Adrenal gland (tissue), 19 donors: ENCODE measurements at places on chromosomes 4 and X. TPM values are rescaled to one million over a fixed set of nuclear protein-coding genes. Genes with fewer than 3 reads are reported as not detected.

The DMRTC1B gene
- total RNA-seq: 0.36 TPM

- H3K4me3 ChIP-seq: no peak overlapping the region
- H3K36me3 ChIP-seq: no peaks in the 10 kb centered on the region
- DNase-seq: no peak
- peaks cover 4% of the 10 kb centered on the region for H3K27me3 ChIP-seq
Observed at GRCh38 chrX:118884552-118885138, 61.0 kb downstream of the ZCCHC12 start.

GRCh38 chrX:123923211-123923610 lies 38.3 kb upstream of the STAG2 start:
- H3K36me3 ChIP-seq: no peaks in the 10 kb centered on the region
- H3K27me3 ChIP-seq: no peaks in the 10 kb centered on the region
- H3K4me1 ChIP-seq: no peaks in the 10 kb centered on the region

DNA sequence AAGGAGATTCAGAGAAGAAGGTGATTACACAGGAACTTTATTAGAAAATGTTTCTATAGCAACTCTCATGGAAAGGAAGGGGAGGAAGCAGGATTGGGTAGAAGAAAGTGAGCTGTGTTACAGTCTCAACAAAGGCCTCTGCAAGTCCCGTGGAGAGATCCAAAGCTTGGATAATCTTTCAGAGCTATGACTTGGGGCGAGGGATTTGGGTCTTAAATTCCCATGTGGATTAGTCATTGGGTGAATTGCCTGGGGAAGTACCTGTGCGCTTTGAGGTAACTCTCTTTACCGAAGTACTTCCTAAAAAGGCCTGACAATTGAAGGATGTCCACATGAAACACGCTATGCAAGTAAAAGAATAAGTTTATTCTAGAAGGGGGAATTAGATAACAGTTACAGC lies 133.8 kb upstream of the ANKRD50 start:
- no peaks in the 10 kb centered on the region for H3K4me1 ChIP-seq
- no peak overlapping the region for H3K4me3 ChIP-seq
- no peak for DNase-seq
- H3K27ac ChIP-seq: no peak overlapping the region

- no peak overlapping the region for H3K4me3 ChIP-seq
- no peak for DNase-seq
- H3K27ac ChIP-seq: no peak overlapping the region
- no peaks in the 10 kb centered on the region for H3K27me3 ChIP-seq
Observed at GRCh38 chr4:183201331-183201730, 102.3 kb downstream of the WWC2 start.

DNA sequence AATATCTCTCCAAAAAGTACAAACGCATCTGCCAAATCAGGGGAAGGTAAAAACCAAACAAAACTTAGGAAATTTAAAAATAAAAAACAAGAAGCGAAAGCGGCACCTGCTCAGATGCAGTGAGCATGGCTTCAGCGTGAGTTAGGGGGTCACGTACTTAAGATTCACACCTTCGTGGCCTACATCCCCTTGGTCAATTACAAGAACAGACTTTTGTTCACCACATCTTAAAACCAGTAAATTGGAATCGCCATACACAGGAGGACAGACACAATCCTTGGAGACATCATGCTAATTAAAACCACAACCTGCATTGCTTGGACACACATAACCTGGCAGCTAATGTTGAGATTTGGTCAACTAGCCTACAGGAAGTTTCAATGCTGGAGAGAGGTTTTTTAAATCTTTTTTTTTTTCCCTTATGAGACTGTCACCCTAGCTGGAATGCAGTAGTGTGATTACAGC lies 12.5 kb upstream of the SEL1L3 start:
- no peak for DNase-seq
- H3K27me3 ChIP-seq: no peaks in the 10 kb centered on the region
- no peaks in the 10 kb centered on the region for H3K36me3 ChIP-seq
- no peak overlapping the region for H3K4me3 ChIP-seq

The SCD5 gene
- 208 TPM for total RNA-seq

GRCh38 chrX:111615227-111615626 lies 65.7 kb upstream of the ALG13 start:
- no peak overlapping the region for H3K27ac ChIP-seq
- peaks cover 8% of the 10 kb centered on the region for H3K27me3 ChIP-seq
- H3K4me3 ChIP-seq: no peak overlapping the region

GRCh38 chrX:97682991-97683840 lies 799.5 kb downstream of the RPA4 start:
- DNase-seq: no peak
- no peaks in the 10 kb centered on the region for H3K36me3 ChIP-seq
- H3K27ac ChIP-seq: no peak overlapping the region
- H3K4me1 ChIP-seq: no peaks in the 10 kb centered on the region

- no peak for DNase-seq
- H3K4me1 ChIP-seq: no peaks in the 10 kb centered on the region
- no peak overlapping the region for H3K4me3 ChIP-seq
- H3K36me3 ChIP-seq: no peaks in the 10 kb centered on the region
Observed at GRCh38 chr4:118398226-118399090, 45.7 kb upstream of the PRSS12 start.

DNA sequence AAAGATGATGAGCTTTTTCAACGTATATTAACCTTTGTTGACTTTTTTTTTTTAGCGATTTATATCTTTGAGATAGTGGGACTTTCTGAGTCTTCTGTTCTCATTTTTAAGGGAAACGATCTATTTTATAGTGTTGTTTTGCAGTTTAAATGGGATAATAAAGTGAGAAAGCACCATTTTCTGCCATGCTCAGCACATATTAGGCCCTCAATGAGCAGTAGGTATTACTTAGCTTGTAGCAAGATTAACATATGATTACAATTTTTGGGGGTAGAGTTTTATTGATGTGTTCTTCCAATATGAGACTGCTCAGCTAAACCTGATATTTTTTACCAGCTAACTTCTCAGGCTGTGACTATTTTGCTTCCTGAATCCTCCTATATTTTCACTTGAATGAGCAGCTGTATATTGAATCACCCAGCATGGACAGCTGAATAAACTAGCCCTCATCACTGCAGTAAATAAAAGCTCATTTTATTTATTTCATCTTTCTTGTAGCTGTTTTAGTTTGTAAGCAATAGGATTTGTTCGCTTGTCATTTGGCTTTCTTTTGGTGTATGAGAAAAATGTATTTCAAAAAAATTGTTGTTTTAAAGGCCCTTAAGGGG lies 43.7 kb downstream of the UGT8 start:
- H3K27me3 ChIP-seq: no peaks in the 10 kb centered on the region
- no peak overlapping the region for H3K4me3 ChIP-seq
- H3K4me1 ChIP-seq: no peaks in the 10 kb centered on the region
- H3K27ac ChIP-seq: no peak overlapping the region
- DNase-seq: no peak
- no peaks in the 10 kb centered on the region for H3K36me3 ChIP-seq

The FMR1NB gene
- not detected for total RNA-seq

The NKX6-1 gene
- total RNA-seq: not detected

DNA sequence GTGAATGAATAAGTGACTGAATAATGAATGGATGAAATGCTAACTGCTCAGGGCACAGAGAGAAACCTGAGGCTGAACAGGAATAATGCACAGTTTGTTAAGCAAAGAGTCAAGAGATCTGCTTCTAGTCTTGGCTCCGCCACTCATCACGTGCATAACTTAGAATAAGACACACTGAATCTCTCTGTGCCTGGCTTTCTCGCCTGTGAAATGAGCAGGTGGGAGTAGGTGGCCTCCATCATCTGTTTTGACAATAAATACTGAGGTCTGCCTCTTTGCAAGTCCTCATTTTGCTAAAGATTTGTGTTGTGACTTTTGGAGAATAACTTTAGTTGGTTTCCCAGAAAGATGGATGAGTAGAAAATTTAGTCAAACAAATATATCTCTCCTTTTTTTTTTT lies 318.0 kb downstream of the FBXW7 start:
- no peak overlapping the region for H3K27ac ChIP-seq
- no peaks in the 10 kb centered on the region for H3K36me3 ChIP-seq

DNA sequence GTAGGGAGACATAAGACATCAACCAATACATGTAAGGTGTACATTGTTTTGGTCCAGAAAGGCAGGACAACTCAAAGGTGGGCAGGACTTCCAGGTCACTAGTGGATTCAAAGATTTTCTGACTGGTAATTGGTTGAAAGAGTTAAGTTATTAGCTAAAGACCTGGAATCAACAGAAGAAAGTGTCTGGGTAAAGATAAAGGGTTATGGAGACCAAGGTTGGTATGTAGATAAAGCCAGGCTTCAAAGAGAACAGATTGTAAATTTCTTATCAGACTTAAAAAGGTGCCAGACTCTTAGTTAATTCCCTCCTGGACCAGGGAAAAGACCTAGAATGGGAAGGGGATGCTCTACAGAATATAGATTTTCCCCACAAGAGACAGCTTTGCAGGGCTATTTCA lies 28.3 kb upstream of the GAB1 start:
- no peaks in the 10 kb centered on the region for H3K36me3 ChIP-seq
- no peaks in the 10 kb centered on the region for H3K4me1 ChIP-seq
- H3K27ac ChIP-seq: no peak overlapping the region
- no peaks in the 10 kb centered on the region for H3K27me3 ChIP-seq
- H3K4me3 ChIP-seq: no peak overlapping the region

The F11 gene
- not detected for total RNA-seq

DNA sequence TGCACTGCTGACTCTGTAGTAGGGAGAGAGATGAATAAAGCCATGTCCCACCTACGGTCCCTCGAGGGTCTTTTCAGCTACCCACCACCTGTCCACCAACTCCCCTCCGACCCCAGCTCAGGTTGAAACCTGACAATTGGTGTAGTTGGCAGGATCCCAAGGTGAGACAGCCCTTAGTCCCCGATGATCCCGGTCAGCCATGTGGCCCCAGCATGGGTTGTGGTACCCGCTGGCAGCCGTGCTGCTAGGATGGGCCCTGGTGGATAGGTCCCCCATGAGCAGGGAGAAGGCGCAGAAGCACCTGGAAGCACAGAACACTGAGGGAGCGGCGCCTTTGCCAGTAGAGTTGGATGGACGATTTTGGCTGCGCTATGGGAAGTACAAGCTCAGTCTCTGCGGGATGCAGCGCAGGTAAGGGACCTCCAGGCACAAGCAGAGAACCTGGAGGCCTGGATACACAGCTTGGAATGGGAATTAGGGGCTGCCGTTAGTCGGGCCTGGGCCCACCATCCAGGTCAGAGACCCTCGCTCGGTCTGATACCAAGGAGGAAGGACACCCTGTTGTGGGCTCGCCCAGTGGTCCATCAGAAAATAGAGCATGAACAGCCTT lies 694.6 kb upstream of the AGA start:
- H3K4me1 ChIP-seq: no peaks in the 10 kb centered on the region
- no peaks in the 10 kb centered on the region for H3K27me3 ChIP-seq
- no peak overlapping the region for H3K27ac ChIP-seq
- no peak for DNase-seq
